ENCODE measurements at places on chromosomes 7 and 10.

- no peak for DNase-seq
These were observed 117.5 kb upstream of the UNC5B start for GRCh38 chr10:71094712-71095390.

DNA sequence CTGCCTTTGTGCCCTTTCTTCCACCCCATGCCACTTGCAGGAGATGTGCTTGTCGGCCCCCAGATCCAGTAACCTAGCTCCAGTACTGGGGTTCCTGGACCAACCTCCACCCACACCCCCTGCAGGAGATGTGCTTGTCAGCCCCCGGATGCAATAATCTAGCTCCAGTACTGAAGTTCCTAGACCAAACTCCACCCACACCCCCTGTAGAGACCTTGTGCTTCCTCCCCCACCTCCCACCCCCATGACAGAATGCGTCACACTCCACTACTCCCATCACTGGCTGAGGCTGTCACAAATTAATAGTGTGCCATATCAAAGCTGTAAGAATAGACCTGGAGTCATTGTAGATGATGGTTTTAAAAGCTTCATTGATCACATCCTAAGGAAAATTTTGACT, 185.0 kb downstream of the BICC1 start:
- DNase-seq: no peak

DNA sequence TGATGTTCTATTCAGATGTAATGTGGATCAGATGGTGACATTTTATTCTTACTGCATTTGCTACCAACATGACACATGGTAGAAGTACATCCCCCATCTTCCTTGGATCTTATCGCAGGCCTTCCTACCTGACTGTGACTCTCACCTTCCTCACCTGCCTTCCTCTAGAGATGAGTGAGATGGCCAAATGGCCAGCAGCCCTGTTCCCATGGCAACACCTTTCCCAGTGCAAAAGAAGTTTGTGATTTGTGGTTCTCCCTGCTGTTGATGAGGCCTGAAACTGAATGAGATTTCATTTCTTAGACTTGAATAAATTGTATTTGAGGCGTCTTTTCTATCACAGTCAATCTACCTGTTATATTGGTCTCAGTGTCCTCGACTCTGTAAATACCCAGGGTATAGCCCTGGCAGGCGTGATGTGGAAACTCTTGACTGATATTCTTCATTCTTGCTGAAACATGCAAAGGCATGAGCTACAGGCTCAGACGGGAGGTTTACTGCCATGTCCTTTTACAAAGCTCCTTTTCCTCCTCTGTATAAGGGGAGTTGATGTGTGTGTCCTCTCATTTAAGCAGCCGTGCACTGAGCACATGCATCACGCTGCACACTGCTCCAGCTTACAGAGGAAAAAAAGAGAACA, 440.7 kb upstream of the AKR1E2 start:
- no peak for DNase-seq

- DNase-seq: no peak
These were observed 213.9 kb downstream of the NSUN6 start for GRCh38 chr10:18437486-18437885.

- DNase-seq: no peak
These were observed 835.9 kb upstream of the SORCS1 start for GRCh38 chr10:108000365-108000764.

GRCh38 chr10:71687077-71687476, 32.5 kb downstream of the C10orf105 start:
- no peak for DNase-seq

DNA sequence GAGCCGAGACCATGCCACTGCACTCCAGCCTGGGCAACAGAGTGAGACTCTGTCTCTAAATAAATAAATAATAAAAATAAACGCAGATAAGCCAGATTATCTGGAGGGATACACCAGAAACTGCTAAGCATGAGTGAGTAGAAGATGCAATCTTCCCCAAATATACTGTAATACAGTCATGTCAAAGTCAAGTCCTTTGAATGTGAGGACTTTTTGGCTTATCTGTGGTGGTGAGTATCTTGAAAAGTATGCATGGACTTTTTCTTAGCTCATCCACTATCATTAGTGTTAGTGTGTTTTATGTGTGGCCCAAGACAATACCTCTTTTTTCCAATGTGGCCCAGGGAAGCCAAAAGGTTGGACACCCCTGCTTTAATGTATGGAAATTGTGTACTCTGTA, 44.7 kb upstream of the PITRM1 start:
- DNase-seq: no peak

- DNase-seq: no peak
These were observed 73.8 kb upstream of the EFCAB10 start for GRCh38 chr7:105655067-105655466.

DNA sequence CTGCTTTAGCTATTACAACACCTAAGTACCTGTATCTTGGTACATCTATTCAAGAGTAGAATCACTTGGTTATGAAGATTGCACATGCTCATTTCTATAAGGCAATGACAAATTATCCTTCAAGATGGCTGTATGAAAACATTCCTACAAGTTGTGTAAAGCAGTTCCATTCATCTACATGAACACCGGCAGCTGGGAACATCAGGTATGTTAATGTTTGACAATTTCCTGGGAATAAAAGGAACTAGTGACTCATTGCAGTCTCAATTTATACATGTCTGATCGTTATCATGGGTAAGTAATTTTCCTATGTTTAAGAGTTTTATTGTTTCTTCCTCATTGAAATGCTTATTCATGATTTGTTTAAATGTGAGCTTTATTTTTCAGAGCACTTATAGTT, 203.2 kb upstream of the SEMA3E start:
- DNase-seq: no peak

- DNase-seq: no peak
These were observed 8.8 kb upstream of the STMP1 start for GRCh38 chr7:135653340-135654080.

- DNase-seq: no peak
These were observed 2.4 kb upstream of the NKX2-3 start for GRCh38 chr10:99530108-99531025.

DNA sequence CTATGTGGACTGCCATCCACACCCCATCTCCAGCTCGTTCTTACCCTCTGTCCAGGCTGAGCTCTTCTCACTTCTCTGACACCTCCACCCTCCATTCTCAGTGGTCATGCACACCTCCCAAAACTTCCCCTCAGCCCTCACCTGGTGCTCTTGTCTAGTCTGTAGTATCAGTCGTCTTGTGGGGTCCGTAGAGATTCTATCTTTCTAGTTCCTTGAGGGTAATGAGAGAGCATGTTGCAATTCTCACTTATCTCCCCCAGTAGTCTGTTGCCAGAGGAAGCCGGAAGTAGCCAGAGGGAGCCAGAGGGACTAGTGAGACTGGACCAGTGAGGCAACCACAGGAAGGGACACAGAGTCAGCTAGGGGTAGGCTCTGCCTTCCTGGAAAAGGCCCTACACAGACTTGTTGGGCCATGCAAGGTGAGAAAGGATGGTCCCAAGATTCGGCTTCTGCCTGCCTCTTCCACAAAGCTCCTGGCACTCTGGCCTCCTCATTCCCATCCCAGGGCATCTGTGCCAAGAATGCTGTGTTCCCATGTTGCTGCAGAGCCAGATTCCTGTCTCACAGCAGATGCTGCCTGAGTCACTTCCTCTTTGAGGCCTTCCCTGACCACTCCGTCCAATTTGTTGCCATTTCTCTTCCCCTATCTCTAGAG, 50.6 kb upstream of the DUSP5 start:
- no peak for DNase-seq

DNA sequence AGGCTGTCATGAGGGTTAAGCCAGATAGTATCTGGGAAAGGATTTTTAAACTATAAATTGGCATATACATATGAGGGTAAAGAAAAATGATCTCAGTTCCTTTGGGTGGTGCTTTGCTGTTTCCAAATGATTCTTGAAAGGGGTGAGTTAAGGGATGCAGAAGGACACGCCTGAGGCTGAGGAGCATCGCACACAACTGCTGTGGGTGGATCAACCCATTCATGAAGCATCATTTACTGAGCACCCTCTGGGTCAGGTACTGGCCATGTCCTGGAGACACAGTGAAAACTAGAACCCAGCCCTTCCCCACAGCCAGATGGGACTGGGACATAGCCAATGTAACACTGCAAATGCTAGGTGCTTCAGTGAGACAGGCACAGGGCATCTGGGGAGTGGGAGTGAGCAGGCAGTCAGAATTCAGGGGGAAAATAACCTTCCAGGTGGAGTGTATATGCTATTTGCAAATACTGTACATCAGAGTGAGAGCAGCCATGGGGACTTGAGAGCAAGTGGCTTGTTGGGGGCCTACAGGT, 112.1 kb downstream of the WDFY4 start:
- peak; percentile 52 for DNase-seq

DNA sequence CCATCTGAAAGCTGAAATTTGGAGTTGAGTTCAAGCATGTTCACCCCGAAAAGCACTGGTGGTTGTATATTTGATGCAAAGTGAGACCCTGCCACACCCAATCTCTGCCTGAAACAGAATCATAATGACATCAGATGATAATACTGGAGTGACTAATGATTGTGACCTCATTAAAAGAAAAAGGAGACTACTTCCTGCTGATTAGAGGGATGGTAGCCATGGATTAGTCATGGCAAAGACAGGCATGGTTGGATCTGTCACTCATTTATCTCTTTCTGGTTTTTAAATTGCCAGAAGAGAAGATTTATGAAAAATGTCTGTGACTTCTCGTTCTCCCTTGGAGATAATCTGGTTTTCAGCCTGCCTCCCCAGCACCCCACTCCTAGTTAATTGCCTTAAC, 101.2 kb downstream of the BAMBI start:
- DNase-seq: no peak

- DNase-seq: no peak
These were observed 19.3 kb downstream of the VIPR2 start for GRCh38 chr7:159125104-159125954.

DNA sequence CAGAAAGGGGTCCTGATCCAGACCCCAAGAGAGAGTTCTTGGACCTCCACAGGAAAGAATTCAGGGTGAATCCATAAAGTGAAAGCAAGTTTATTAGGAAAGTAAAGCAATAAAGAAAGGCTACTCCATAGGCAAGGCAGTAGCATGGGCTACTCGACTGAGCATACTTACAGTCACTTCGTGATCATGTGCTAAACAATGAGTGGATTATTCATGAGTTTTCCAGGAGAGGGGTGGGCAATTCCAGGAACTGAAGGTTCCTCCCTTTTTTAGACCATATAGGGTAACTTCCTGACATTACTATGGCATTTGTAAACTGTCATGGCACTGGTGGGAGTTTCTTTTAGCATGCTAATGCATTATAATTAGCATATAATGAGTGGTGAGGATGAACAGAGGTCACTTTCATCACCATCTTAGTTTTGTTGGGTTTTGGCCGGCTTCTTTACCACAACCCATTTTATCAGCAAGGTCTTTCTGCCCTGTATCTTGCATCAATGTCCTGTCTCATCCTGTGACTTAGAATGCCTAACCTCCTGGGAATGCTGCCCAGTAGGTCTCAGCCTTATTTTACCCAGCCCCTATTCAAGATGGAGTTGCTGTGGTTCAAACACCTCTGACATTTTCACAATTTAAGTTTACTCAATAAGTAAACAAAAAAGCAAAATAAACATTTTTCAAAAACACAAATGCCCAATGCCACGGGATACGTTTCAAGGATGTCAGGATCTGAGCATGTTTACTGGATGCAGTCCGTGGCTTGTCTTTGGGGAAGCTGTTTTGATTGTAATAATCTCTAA, 37.0 kb downstream of the ALOX5 start:
- DNase-seq: no peak

GRCh38 chr10:42812028-42812427, 29.4 kb downstream of the BMS1 start:
- DNase-seq: no peak

GRCh38 chr10:132044803-132045202, 20.9 kb upstream of the JAKMIP3 start:
- no peak for DNase-seq

- no peak for DNase-seq
These were observed 97.7 kb upstream of the ZPBP start for GRCh38 chr7:50190776-50191175.

- no peak for DNase-seq
These were observed 42.3 kb upstream of the DUSP5 start for GRCh38 chr10:110455446-110455845.

- DNase-seq: no peak
These were observed 28.2 kb upstream of the BMS1 start for GRCh38 chr10:42754155-42755027.

- no peak for DNase-seq
These were observed 19.8 kb downstream of the C10orf71 start for GRCh38 chr10:49318755-49319154.

GRCh38 chr7:98836811-98837629, 32.8 kb downstream of the TMEM130 start:
- no peak for DNase-seq

GRCh38 chr10:21368728-21369425, 156.6 kb downstream of the SKIDA1 start:
- no peak for DNase-seq

GRCh38 chr10:124698545-124699469, 45.4 kb downstream of the FAM53B start:
- DNase-seq: no peak

GRCh38 chr7:25847336-25848070, 304.5 kb upstream of the NFE2L3 start:
- no peak for DNase-seq

DNA sequence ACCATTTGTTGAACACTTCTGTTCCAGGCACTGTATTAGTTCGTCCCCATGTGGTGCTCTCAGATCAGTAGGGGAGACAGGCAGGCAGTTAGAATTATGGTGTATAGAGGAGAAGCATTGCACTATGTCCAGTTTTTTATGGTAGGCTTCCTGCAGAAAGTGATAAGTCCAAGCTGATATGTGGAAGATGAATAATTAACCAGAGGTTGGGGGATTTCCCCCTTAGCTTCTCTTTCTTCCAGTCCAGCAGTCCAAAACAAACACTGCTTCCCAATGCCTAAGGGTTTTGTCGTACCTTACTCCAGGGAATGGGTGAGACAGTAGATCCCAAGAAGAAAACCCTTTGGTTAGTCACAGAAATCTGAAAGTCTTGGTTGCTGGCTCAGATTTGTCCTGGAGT, 19.2 kb downstream of the HIF1AN start:
- no peak for DNase-seq

DNA sequence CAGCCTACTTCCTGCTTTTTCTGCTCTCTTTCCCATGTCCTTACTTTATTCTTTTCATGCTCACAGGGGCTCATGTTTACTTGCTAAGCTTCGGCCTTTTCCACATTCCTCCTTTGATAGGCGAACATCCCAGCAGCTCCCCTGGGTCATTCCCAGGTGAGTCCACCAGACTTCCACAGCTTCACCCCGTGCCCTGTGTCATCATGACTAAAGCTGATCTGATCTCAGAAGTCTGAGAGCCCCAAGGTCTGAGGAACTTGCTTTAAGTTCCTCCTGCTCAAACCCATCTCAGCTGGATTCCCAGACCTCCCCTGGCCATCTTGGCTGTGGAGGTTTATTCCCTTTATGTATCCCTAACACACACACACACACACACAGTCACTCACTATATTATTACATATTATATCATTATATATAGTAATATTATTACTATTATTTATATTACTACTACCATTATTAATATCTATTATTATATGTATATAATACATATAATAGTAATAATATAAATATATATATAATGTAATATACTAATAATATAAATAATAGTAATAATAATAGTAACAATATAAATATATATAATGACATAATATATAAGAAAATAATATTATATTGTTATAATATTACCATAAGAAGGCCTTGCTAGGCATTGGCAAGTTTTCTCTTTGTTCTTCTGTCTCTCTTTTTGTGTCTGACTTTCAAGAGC, 295.9 kb downstream of the PTEN start:
- DNase-seq: no peak

All from vagina (tissue), 2 donors.